ENCODE measurements at places on chromosomes 13 and 19.

DNA sequence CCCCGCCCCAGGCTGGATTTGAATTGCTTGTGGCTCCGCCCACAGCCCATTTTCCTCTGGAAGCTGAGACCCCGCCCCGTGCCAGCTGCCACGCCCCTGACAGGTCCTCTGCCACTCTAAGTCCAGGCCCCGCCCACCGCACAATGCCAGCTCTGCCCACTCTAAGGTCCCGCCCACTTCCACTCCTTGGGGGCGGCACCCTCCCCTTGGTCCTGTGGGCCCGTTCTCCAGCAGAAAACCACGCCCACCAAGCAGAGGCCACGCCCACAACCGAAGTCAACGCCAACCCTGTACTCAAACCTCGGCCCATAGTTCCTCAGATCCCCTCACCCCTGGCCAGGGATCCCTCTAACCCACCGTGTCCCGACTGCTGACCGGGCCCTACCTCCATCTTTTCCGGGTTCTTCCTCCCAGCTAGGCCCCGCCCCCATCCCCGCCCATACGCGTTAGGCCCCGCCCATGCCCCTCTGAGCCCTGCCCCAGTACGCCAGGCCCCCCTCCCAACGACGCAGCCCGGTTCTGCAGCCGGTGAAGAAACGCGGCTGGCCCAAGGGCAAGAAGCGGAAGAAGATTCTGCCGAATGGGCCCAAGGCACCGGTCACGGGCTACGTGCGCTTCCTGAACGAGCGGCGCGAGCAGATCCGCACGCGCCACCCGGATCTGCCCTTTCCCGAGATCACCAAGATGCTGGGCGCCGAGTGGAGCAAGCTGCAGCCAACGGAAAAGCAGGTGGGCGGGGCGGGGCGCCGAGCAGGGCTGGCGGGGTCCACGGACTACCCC, 1.3 kb downstream of the HMG20B start:
- DNase-seq = peak; percentile 97

DNA sequence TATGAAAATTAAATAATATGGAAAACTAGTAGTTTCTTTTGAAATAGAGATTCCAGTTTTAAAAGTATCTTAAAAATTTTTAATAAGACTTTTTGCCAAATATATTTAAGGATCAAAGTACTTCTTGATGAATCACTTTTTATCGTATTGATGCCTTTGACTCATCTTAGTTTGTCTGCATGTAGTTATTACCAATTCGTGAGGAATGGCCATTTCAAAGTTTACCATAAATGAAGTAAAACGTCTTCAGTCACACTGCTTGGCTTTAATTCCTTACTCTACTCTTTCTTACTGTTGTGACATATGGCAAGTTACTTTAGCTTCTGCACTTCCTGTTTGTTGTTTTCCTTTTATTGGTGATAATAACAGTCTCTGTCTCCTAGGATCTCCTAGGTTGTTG, 38.3 kb downstream of the NDFIP2 start:
- no peak for DNase-seq

DNA sequence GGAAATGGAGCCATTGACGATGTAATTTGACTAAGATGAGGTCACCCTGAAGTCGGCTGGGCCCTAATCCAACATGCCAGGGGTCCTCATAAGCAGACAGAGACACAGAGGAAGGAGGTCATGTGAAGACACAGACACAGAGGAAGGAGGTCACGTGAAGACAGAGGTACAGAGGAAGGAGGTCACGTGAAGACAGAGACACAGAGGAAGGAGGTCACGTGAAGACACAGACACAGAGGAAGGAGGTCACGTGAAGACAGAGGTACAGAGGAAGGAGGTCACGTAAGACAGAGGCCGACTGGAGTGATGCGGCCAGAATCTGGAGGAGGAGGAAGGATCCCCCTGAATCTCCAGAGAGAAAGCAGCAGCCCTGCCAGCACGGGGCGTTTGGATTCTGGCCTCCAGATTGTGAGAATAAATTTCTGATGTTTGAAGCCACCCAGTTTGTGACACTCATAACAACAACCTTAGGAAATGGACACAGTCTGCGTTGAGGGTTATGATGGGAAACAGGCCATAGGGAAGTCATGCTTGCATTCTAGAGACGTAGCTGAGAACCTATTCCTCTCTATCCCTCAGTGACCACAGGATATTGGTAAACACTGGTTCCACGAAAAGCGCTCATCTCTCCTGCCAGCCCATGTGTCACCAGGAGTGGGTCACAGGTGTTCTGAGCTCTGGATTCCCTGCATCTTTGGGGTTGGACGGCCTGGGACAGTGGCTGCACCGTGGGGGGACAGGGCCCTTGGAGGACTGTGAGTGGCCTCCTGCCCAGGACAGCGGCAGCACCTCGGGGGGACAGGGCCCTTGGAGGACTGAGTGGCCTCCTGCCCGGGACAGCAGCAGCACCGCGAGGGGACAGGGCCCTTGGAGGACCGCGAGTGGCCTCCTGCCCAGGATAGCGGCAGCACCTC, 108.5 kb downstream of the SOX1 start:
- no peak for DNase-seq

- no peak for DNase-seq
Measured at GRCh38 chr19:12137221-12137940, 2.8 kb downstream of the ZNF20 start.

- no peak for DNase-seq
Measured at GRCh38 chr13:74778946-74779345, 644.7 kb upstream of the KLF12 start.

- no peak for DNase-seq
Measured at GRCh38 chr13:92966341-92966740, 260.3 kb upstream of the GPC6 start.
